ENCODE measurements at places on chromosomes 2 and 18.

DNA sequence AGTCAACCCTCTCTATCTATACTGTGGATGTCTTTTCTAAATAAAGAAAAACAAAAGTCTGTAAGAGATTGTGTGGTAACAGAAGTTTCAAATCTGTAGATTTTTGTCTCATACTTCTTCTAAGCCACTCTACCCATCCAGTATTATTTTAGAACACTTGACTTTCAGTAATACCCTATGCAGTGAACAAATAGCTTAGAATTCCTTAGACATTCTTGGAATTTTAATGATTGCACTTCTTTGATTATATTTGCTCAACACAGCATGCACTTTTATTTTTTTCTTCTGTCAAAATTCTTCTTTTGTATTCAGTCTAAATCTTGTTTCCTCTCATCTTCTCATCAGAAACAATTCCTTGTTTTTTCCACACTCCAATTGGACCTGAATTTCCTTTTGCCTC is 1080.2 kb downstream of the SUCLG1 start:
- DNase-seq = no peak

- DNase-seq = no peak
Observed at GRCh38 chr2:224944707-224945547, 97.3 kb downstream of the DOCK10 start.

DNA sequence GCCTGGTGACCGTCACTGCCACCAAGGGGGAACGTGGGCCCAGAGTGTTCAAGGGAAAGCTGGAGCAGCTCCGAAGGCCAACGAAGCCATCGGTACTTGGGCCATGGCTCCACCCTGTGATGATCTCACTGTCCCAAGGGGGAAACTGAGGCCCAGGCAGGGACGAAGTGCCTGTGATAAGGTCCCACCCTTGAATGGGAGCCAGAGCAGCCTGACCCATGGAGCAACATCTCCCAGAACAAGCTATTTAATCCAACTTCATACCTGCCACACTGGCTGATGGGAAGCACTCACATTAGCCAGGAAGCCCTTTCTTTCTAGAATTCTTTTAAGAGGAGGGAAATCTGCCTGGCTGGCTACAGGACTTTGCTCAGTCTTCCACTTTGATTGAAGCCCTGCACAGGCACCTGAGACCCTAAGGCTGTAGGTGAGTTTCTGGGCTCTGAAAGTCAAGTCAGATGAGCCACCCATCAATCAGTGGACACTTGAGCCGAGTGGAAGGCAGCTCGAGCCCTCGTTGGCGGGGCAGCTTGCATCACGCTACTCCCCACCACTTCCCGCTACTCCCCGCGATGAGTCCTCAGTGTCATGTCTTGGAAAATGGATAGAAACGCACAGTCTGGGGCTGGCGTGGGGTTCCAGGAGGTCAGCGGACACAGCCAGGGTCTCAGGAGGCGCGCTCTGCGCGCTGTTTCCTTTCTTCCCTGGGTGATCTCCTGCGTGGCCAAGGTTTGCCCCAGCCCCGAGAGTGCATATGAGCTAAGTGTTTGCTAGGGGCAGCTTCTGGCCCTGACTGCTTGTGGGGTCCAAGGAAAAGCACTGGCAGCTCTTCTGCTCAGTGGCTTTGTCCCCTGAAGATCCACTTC is 2.5 kb upstream of the HS6ST1 start:
- DNase-seq = no peak

DNA sequence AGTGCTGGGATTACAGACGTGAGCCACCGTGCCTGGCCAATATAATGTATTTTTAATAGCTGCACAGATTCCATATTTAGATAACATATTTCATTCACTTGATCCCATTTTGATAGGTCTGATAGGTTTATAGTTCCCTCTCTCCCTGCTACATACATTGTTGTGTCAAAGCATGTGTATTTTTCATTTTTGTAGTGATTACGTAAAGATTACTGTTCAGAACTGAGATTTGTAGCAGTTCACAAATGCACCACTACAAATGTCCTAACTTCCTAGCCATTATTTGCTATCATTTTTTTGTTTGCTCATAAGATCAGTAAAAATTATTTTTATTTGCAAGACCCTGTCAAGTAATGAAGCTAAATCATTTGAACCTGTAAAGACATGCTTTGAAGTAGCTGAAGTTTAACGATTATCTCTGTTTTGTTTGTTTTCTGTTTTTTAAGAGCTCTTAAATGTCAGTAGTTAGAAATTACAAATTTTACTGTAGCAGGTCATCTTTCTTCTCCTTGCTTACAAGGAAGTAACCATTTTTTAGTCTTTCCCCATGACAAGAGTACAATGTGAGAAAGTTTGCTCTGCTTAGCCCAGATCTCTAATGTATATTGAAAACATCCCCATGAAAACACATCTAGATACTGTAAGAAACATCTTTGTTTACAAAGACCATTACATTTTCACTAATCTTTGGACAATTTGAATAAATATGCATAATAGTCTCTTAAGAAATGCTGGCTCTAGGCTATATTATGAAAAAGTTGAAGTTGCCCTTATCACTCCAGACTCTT is 54.1 kb downstream of the EML4 start:
- DNase-seq = no peak

GRCh38 chr2:231367178-231367577 is 28.3 kb upstream of the B3GNT7 start:
- DNase-seq = no peak

Data from astrocyte of the cerebellum (primary cell).